ENCODE measurements at places on chromosomes 4 and X. TPM values are rescaled to one million over a fixed set of nuclear protein-coding genes. Genes with fewer than 3 reads are reported as not detected.

USP26 gene
- not detected for total RNA-seq

GATA1 gene
- not detected for total RNA-seq

MAGEA4 gene
- not detected for total RNA-seq

MAGEB4 gene
- not detected for total RNA-seq

SCRG1 gene
- total RNA-seq, result 0.79 TPM

CCSER1 gene
- total RNA-seq, result 3.2 TPM

ITM2A gene
- 41.3 TPM for total RNA-seq

RNF212 gene
- total RNA-seq, result 9.3 TPM
